Jurkat, Clone E6-1 (cell line): ENCODE measurements at places on chromosomes 16 and 17.

DNA sequence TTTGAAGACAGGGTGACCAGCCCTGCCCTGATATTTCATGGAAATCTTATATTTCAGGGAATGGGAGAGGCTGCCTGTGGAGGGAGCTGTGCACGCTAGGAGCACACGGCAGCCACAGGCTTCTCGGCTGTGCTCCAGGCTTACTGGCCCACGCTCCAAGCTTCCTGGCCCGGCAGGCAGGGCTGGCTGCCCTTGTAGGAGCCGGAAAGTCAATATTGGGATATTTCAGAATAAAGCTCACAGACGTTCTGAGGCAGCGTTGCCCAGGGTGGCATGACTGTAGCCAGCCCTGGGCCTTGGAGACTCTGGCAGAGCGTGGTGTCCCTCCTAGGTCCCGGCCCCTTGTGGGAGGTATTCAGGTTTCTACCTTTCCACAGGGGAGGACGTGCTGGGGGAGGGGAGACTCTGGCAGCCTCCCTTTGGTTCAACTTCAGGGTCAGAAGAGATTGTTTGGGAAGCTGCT, 95.6 kb downstream of the NPIPB11 start:
- DNase-seq = no peak

- DNase-seq = no peak
Observed at GRCh38 chr17:2683912-2684311, 27.7 kb downstream of the CLUH start.

DNA sequence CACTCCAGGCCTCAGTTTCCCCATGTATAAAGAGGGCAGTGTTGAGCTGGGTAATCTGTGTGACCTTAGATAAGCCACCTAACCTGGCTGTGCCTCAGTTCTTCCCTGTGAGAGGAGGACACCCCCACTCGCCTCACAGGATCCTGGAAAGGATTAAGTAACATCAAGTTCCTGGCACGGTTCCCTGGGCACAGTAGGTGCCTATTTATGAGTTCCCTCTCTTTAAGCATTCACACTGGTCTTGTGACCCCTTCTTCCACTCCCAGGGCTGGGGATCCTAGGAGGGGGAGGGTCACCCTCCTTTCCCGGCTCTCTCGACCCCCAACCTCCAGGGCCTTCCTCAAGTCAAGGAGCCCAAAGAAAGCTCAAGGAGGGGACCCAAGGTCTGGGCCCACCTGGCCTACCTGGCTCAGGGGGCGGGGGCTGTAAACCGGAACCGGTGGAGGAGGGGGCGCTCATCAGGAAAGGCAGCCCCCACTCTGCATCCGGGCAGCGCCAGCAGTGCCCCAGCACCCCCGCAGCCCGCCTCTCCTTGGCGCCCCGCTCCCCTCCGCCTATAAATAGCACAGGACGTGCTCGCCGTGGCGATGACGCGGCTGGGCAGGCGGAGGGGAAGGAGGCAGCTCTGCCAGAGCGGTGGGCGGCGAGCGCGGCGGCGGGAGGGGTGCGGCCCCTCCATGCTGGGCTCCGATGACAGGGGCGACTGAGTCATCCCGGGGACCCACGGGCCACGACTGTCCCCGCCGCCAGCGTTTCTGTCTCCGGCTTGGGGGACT, 9.4 kb downstream of the RPL19 start:
- no peak for DNase-seq

DNA sequence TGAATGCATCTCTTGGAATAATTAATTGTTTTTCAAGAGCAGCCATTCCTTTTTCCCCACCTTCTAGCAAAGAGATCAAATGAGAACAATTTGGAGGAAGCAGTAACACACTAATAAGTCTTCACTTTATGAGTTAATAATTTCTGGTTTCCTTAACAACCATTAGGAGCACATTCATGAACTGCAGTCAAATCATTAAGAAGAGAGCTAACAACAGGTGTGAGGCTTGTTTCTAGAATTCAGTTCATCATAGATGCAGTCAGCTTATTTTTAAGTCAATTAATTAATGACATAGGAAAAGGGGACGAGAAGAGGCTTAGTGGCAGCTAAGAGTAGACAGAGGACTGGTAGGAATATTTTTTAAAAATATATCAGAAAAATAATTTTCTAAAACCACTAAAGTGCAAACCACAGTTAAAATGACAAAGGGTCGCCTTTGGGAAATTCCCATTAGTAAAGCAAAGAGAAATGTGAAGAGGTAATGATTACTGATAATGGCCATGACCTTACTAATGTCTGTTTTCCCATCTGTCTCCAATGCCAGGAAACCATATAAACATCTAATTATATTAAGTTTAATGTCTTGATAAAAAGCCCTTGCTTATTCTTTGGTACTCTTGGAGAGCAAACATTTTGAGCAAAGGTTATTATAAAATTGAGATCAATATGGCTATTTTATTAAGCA, 184.2 kb downstream of the KCNJ2 start:
- DNase-seq = no peak

DNA sequence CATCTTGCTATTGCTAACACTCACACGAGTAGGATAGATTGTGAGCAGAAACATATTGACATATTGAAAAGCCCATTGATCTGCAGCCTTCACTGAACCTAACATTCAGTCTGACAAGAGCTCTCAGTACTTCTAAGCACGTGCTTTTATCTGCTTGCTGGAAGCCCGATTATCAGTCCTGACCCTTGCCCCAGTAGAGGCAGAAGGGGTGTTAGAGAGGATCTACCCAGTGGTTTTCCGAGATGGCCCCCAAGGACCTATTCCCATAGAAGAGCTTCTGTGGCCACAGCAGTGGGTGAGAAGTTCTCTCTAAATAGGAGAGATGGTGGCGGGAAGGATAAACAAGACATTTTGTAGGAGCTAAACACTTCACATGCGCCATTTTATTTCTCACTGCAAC, 290.9 kb upstream of the MAF start:
- no peak for DNase-seq

DNA sequence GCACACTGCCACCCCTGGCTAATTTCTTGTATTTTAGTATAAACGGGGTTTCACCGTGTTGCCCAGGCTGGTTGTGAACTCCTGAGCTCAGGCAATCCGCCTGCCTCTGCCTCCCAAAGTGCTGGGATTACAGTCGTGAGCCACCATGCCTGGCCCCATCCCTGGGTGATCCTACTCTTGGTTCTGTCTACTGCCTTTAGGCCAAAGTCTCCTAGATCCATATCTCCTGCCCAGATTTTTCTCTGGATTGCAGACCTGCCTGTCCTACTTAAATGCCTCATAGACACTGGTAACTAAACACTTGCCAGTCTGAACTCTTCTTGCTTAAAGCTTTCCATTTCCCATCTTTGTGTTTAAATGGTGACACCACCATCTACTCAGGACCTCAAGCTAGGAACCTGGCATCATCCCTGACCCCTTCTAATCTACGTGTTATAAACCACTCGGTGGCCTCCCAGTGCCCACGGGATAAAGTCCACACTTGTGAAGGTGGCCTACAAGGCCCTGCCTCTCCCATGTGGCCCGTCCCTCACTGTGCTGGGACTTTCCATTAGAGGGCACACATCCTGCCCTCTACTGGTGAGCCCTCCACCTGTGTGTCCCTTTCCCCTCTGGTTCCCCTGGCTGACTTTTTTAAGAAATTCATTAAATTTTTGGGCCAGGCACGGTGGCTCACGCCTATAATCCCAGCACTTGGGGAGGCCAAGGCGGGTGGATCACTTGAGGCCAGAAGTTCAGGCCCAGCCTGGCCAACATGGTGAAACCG, 51.1 kb downstream of the USP43 start:
- DNase-seq = peak; percentile 7

DNA sequence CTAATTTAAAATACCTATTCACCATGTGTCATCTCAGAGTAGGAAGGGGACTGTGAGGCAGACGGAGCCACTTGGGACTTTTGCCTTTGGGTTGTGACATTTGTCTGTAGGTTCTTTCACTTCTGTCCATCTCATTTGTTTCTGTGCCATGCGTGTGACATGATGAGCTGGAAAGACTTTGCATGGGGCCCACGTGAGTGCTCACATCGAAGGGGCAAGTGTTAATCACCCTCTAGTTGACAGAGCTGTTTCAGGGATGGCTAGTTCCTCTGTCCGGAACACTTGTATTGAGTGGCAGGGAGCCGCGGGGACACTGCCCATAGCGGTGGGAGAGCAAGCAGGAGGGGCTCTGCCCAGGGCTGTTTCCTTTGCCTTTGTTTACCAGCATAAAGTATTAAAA, 112.0 kb downstream of the RPTOR start:
- no peak for DNase-seq

- DNase-seq = no peak
Observed at GRCh38 chr17:31096106-31096436, 1.3 kb downstream of the NF1 start.

GRCh38 chr16:5875416-5875815, 777.8 kb upstream of the EEF2KMT start:
- DNase-seq = no peak

DNA sequence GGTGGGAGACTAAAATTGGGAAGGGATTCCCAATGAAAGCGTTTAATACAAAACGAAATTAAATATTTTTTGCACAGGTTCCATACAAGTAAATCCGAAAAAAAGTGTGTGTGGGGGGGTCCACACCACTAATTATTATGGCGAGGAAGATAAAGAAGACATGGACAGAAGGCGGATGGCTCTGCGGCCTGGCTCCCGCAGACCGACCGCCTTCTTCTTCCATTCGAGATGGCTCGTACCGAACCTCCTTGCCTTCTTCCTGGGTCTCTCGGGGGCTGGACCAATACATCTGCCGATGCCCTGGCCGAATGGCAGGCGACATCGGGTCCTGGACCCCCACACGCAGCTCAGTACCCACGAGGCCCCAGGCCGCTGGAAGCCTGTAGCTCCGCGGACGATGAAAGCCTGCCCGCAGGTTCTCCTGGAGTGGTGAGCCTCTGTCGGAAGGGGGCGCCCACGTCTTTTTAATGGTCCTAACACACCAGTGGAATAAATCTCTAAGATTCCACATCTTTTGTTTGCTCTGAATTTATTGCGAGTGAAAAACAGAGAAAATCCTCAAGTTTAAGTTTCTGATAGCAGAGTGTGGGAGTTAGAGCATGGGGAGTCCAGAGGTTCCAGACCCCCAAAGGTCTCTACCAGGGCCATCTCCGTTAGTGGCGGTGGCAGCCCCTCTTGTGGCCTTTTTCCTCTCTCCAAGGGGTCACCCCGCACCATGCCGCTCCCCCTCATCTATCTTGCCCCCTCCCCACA, 1.4 kb downstream of the PRAC2 start:
- peak; percentile 32 for DNase-seq

DNA sequence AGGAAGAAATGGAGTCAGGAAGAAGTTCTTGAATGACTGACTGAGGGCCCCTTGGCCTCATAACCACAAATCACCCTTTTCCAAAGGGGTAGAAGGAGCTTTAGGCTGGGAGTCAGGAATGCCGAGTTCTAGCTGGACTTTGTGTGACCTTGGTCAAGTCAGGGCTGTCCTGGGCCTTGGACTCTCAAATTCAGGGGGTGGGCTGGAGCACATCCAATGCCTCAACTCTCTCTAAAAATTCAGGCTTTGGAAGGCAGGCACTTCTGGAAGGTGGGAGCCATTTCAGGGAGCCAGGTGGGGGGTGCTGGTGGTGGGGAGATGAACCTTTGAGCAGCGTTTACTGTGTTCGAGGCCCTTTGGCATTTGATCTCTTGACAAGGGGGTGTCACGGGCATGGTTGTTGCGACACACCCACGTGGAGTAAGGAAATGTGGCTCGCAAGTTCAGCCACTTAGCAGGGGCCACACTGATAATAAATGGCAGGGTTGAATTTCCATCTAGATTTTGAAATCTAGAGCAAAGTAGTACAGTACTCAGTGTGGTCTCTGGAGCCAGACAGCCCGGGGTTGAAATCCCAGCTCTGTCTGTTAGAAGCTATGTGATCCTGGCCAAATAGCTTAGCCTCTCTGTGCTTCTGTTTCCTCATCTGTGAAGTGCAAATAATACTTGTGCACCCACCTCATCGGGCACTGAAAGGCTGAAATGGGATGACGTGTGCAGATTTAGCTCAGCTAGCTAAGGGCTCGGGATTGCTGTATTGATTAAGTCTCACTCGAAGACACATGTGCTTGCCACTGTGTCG, 47.1 kb upstream of the CIBAR2 start:
- no peak for DNase-seq

DNA sequence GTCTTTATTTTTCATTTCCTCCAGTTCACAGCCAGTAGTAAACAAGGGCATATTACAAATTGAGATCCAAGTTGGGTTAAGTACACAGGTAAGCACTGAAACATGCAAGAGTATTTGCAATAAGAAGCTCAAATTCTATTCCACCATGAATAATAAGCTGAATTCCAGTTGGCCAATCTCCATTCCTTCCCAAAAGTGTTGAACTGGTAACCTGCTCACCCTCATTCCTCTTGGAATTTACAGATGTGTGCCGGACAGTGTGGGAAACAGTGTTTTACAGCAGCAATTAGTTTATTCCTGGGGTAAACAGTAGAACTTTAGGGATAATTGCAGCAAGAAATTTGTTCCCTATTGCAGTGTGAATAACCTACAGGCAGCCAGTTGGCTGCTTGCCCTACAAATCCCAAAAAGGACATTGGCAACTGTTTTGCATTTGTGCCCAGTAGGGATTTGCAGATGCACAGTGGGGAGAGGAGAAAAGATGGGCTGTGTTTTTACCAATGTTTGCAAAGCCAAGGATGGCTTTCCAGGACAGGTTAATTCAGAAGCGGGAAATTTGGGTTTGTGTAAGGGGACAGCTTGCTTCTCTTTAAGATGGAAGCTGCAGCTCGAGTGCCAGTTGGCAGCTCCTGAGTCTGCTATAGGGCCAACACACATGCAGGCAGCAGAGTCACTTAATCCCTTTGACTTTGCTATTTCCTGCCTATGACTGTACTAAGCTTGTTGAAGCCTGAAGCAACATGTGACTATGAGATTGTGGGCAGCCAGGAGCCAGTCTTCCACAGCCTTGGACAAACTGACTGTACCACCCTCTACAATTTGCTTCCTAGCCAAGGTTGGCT, 318.9 kb downstream of the MAP2K6 start:
- no peak for DNase-seq

DNA sequence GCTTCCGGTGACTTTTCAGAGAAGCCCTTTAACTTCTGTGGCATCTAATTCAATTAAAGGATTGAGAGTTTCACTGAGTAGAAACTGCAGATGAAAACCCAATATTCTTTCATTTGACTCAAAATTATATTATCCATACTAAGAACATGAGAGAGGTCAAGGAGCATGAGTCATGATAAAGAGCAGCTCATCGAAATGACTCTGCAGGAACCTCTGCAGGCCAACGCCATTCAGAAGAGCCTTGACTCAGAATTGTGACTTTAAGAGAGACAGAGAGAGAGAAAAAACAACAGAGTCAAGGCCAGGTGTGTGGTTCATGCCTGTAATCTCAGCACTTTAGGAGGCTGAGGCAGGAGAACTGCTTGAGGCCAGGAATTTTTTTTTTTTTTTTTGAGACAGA, 417.2 kb upstream of the XYLT1 start:
- DNase-seq = no peak

GRCh38 chr17:41065829-41066624, at the start of gene KRTAP2-4:
Gene KRTAP2-4, minus strand, starts transcription at chr17:41065879. Its CDS starts 34 bp downstream, at chr17:41065845.
- DNase-seq = no peak

DNA sequence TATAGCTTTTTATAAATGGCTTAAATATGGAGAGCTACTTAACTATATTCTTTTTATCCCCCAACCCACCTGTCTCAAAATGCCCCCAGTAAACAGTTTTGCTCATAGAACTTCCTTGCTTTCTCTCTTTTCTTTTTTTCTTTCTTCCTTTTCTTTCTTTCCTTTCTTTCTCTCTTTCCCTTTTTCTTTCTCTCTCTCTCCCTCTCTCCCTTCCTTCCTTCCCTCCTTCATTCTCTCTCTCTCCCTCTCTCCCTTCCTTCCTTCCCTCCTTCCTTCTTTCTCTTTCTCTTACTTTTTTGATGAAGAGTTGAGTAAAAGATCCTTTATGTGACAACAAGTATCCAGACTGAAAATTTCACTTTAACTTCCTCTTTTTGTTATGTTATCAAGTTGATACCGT, 48.2 kb downstream of the KCNJ2 start:
- DNase-seq = no peak

- no peak for DNase-seq
Observed at GRCh38 chr16:4407543-4408322, 8.7 kb downstream of the CORO7 start.
